Kidney capillary endothelial cell (primary cell): ENCODE measurements at places on chromosomes 12 and 14.

DNA sequence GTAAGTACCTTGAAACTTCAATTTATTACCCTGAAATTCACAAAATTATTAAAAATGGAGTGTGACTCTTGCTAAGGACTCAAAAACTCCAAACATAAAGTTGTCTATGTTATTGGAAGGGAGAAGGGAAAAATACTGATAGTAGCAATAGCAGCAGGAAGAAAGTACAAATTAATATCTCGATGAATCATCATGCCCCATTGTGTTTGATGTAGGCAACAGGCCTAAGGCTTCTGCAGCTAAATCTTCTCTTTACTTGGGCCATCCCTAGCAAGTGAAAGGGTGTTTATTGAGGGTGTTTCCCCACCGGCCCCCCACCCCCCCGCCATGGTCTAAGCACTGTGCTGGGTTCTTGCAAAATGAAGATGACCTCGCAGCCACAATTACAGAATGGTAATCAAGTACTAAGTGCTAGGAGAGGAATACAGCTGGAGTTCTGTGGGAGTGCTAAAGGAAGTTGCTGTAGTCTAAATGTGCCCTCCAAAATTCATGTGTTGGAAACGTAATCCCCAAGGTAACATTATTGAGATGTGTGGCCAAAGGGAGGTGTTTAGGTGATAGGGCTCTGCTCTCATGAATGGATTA lies 76.5 kb downstream of the SNAPC1 start:
- DNase-seq = no peak

DNA sequence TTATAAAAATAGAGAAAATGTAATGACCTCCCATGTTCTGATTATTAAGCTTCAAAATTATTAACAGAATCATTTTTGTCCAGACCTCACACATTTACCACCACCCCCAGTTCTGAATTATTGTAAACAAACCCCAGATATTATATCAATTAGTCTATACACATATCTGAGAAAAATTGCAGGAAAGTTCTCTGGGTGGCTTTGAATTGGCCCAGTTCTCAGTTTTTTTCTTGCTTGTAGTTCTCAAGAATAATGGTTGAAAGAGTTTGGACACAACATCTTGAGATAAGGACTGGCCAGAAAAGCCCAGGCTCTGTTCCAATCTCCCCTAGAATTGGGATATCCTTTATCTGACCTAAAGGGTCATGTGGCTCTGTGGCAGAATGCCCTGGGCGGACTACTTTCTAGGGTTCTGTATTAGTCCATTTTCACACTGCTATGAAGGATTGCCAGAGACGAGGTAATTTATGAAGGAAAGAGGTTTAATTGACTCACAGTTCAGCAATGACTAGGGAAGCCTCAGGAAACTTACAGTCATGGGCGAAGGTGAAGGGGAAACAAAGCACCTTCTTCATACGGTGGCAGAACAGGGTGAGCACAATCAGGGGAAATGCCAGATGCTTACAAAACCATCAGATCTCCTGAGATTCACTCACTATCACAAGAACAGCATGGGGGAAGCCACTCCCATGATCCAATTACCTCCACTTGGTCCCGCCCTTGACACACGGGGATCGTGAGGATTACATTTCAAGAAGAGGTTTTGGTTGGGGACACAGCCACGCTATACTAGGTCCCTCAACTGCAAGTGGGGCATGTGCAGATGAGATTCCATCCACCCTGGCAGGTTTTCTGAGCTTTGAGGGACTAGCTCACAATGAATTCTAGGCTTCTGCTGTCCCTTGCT lies 1504.6 kb upstream of the FLRT2 start:
- DNase-seq = no peak

DNA sequence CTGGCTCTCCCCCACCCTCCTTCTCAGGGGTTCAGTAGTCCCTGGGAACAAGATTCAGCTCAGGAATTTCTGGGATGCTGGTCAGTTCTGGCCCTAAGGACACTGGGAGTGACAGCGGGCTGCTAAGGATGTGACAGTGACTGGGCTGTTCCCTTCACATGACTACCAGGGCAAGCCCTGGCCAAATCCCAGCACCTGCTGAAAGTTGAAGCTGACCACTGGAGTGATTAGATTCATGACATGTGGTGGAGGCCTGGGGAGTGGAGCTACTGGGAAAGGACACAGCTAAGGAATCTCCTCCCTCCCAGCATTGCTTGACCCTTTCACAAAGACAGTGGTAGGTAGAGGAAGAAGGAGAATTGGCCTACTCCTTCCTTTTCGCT lies 204.9 kb downstream of the DAD1 start:
- no peak for DNase-seq

DNA sequence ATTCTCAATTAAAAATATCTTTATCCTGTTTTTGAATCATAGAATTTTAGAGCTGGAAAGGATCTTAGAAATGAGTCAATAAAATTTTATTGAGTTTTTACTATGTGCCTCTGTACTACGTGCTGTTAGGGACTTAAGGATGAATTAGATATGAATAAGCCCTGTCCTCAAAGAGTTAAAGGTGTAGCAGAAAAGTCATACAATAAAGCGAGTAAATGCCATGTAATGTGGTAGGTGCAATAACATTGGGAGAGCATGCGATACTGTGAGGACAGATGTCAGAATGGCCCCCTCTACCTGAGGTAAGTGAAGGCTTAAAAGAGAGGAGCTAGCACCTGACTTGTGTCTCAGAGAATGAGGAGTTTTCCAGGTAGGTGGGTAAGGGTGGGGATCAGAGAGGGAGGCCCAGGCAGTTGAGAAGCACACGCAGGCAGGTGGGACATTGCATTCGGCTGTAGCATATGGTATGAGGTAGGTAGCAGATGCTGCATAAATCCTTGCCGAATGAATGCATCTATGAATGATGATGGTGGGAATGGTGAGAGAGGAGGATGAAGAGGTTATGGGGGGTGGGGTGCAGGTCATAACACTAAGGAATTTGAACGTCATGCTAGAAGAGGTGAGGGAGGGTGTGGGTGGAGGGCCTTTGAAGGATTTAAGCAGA lies 35.4 kb upstream of the ATP23 start:
- DNase-seq = no peak

DNA sequence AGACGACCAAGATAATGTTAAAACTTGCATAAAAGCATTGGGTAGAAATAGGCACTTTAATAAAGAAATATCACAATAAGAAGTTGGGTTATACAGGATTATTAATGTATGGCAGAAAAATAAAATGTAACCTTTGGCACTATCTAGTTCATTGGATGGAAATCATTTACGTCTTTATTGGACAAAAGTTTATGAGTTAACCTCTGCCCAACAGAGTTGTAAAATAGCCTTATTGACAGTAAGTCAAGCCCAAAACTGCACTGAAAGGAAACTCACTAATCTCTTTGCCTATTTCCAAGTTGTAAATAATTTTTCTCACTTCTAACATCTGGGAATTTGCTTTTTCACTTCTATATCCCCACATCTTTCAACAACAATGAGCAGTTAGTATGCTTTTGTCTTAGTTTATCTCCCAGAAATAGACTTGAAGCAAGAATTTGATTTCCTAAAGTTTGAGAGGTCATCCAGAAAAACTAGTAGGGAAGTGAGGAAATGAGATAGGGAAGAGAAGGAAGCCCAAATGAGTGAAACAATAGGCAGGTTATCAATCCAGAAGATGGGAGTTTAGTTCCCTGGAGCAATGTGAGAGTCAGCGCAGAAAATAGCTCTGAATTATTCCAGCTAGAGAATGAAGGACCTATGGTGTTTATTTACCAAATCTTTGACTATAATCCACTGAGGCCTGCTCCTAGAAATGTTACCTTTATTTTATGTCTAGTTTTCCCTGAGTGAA lies 434.8 kb downstream of the CCER1 start:
- DNase-seq = no peak

DNA sequence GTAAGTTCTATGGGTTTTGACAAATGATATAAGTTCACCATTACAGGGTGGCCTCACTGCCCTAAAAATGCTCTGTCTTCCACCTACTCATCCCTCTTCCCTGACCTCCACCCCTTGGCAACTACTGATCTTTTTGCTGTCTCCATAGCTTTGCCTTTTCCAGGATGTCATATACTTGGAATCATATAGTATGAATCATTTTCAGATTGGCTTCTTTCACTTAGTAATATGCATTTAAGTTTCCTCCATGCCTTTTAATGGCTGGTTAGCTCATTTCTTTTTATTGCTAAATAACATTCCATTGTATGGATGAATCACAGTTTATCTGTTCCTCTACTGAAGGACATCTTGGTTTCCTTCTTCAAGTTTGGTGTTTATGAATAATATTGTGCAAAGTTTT lies 14.0 kb upstream of the PEX5 start:
- no peak for DNase-seq

DNA sequence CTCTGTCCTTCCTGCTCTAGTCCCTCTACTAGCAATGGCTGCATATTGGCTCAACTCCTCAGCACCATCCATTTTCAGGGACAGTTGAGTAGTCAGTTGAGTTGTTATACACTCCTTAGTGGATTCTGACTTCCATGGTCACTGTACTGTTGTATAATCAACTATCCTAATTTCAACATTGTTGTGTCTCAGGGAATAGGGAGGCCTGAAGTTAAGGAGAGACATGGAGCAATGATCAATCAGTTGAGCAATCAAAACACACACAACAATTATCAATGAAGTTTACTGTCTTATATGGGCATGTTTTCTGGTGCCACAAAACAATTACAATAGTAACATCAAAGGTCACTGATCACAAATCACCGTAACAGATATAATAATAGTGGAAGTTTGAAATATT lies 255.9 kb downstream of the KCNC2 start:
- DNase-seq = no peak

- no peak for DNase-seq
Measured at GRCh38 chr14:46626876-46627275, 24.7 kb downstream of the RPL10L start.

DNA sequence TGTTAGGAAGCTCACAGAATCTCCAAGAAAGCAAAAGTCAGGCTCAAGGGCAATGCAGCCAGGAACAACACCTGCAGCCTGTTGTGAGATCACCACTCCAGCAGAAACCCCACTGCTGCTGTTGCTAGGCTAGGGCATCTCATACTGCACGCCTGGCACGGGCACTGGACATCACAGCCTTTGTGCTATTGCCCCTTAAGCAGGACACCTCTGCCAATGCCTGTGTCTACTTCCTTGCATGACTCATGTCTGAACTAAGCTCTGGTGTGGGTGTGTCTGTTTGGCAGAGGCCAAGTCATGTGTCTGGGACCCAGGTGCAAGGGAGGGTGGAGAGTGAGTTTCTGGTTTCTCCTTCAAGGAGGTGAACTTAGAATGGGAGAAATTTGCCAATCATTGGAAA lies 10.0 kb upstream of the DDX47 start:
- peak; percentile 87 for DNase-seq

- DNase-seq = no peak
Measured at GRCh38 chr14:86639146-86639545, 1109.2 kb downstream of the FLRT2 start.

- no peak for DNase-seq
Measured at GRCh38 chr12:1644534-1645438, 15.8 kb downstream of the WNT5B start.

- DNase-seq = no peak
Measured at GRCh38 chr14:91830777-91831176, 36.6 kb downstream of the TC2N start.

- DNase-seq = no peak
Measured at GRCh38 chr12:98754095-98754494, 109.0 kb downstream of the APAF1 start.

DNA sequence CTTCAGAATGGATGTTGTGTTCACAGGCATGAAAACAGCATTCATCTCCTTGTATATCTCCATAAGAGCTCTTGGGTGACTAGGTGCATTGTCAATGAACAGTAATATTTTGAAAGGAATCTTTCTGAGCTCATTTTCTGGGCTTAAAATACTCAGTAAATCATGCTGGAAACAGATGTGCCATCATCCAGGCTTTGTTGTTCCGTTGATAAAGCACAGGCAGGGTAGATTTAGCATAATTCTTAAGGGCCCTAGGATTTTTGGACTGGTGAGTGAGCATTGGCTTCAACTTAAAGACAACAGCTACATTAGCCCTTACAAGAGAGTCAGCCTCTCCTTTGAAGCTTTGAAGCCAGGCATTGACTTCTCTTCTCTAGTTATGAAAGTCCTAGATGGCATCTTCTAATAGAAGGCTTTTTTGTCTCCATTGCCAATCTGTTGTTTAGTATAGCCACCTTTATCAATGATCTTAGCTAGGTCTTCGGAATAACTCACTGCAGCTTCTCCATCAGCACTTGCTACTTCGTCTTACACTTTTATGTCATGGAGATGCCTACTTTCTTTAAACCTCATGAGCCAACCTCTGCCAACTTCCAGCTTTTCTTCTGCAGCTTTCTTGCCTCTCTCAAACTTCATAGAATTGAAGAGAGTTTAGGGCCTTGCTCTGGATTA lies 79.6 kb upstream of the PSMA6 start:
- DNase-seq = no peak

GRCh38 chr12:28294300-28294699 lies 104.0 kb downstream of the CCDC91 start:
- no peak for DNase-seq

DNA sequence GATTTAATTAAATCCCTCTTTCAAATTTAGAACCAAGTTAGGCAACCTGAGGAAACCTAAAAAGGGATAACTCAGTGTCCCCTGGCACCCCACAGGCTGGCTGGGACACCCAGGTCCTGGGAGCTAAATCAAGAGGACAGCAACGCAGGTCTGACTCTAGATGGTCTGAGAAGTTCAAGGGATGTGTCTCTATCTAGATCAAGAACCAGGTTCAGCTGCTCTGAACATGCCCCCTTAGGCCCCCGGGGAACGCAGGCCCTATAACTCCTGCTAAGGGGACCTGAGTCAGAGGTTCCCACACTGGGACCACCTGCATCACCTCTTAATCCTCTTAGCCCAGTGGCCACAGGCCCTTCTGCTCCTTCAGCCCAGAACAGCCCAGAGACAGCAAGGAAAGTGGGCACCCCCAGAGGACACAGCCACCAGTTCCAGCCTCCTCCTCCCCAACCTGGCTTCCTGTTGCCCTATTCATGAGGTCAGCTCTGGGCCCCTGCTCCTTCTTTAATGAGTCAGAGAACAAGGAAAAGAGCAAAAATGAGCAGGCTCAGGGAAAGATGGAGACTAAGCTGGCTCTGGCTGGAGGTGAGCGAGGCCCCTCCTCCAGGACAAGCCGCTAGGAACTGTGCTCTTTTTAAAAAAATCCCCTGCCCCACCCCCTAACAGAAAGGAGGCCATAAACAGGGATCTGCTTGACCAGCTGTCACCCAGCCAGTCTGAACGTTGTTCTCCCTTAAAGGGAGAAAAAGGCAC lies 10.8 kb downstream of the PITPNM2 start:
- DNase-seq = peak; percentile 48

DNA sequence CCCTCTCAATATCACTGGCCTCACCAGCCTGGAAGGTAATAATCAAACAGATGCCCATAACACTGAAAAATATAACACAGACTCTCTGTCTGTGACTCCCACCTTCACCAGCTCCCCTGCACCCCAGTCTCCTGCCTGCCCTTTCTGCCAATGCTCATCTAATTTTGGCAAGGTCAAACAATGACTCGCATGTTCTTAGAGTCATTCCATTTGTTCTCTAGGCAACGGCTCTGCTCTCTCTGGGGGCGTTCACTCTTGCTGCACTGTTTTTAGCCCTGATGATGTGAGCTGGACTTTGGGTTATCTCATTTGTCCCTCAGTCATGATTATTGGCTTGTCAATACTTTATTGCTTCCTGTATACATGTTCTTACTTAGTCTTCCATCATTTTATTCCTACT lies 691.8 kb downstream of the FLRT2 start:
- DNase-seq = no peak
